ENCODE measurements at places on chromosomes 13 and 19. TPM values are rescaled to one million over a fixed set of nuclear protein-coding genes. Genes with fewer than 3 reads are reported as not detected.

OVOL3 gene
- total RNA-seq: not detected

MYH14 gene
- total RNA-seq: not detected

DLEU7 gene
- not detected for total RNA-seq

GPI gene
- total RNA-seq: 171 TPM

OR10H1 gene
- total RNA-seq: not detected

PSG1 gene
- total RNA-seq: 1.2 TPM
